LNCaP clone FGC (cell line): ENCODE measurements at places on chromosomes 1 and 21.

GRCh38 chr1:39250460-39251240 lies 46.2 kb downstream of the MACF1 start:
- DNase-seq: no peak

GRCh38 chr1:167789501-167789900 lies 67.7 kb downstream of the MPZL1 start:
- no peak for DNase-seq

DNA sequence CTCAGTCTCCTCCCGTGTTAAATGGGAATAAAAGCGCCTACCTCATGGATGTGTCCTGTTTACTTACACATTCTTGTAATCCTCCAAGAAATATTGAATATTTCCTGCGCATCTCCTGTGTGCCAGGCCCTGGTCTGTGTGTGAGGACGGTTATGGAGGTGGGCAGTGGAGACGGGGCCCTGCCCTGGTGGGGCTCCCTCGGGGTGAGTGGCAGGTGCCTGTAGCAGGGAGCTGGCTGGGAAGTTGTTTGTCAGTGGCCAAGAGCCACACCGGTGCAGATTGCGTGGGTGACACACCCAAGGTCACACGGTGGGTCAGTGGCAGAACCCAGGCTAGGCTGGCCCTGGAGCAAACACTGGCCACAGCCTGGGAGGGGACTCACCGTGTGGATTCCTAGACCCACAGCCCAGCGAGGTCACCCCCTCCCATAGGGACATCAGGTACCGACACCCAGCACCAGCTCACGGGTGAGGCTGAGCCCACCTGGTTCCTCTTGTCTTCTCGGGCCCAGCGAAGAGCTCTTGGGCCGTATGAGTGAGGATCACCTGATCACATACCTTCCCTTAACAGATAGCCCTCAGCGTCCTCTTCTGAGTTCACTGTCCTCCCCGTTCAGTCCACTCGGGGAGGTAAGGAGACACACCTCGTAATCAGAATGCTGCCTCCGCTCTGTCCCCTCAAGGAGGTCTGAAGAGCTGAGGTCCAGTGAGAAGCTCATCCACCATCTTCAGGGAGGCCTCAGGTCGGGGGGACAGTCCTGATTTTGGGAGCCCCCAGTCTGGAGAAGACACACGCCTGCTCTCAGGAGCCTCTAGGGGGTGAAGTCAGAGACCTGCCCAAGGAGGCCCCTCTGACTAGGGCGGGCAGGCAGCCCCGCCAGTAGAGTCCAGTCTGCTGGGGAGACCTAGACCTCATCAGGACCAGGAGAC lies 349.6 kb downstream of the MATN1 start:
- no peak for DNase-seq

- DNase-seq: no peak
Observed at GRCh38 chr1:156652131-156652991, 10.4 kb downstream of the BCAN start.

DNA sequence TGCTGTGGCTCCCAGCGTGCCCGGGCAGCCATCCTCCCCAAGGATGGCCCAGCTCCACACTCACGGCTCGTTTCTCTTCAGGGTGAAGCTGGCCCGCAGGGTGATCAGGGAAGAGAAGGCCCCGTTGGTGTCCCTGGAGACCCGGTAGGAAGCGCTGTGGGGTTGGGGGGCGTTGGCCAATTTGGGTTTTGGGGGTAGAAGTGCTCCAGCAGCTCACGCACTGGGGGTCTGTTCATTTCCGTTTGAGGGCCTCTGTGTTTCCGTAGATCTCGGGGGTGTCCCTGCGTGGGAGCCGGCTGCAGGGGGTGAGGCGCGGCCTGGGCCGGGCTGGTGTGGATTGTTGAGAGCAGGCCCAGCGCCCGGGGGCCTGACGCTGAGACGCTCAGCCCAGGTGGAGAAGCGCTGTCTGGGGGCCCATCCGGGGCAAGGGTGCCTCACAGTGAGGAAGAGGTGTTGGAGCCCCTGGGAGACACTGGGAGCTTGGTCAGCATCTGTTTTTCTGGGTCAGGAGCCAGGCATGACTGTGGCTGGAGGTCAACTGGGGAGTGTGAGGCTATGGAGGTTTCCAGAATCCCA lies 12.6 kb downstream of the COL6A1 start:
- DNase-seq: no peak

GRCh38 chr1:222644636-222644980 lies 26.7 kb downstream of the MIA3 start:
- DNase-seq: no peak

DNA sequence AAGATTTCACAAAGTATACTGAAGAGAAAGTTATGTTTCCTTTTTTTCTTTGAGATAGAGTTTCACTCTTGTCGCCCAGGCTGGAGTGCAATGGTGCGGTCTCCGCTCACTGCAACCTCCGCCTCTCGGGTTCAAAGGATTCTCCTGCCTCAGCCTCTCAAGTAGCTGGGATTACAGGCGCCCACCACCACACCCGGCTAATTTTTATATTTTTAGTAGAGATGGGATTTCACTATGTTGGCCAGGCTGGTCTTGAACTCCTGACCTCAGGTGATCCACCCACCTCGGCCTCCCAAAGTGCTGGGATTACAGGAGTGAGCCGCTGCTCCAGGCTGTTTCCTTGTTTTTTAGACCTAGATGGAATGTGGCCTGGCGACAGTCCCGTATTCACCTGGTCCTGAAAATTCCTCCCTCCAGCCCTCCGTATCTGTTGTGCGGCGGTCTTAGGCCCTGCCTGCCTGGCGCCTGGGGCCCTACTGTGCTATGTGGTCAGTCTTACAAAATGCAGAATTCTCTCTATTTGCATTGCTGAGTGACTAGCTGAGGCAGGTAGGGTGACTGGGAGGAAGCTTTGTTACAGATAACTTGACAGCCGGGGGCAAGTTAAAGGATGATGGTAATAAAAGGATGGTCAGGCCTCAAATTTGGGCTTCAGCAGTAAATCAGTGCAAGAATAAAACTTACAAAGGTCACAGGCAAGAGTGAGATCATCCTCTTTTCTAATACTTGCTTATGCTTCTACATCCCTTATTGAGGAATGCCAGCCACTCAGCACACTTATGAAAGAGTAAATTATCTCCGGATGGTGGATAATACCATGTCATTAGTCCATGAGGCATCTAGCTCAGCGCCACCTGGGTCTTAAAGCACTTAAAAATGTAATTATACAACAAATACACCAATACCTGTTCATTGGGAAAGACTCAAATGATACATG lies 30.3 kb downstream of the PARK7 start:
- DNase-seq: no peak

DNA sequence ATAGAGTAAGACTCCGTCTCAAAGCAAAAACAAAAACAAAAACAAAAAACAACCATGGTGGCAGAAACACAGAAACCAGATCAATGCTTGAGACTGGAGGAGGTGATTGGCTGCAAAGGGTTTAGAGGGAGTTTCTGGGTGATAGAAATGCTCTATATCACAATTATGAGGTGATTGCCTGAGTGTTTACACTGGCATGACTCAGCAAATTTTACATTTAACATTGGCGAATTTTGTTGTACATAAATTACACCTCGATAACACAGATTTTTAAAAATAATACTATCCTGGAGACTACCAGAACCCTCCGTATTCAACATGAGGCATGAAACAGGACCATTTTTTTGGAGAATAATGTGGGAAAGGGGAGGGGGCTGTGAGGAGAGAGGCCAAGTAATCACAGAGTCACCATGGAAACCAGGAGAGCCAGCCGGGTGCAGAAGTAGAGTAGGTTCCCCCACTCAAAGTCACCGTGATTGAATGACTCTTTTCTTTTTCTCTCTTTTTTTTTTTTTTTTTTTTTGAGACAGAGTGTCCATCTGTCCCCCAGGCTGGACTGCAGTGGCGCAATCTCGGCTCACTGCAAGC lies 24.3 kb downstream of the HEYL start:
- DNase-seq: no peak

- no peak for DNase-seq
Observed at GRCh38 chr1:162676750-162677149, 44.5 kb downstream of the DDR2 start.

- no peak for DNase-seq
Observed at GRCh38 chr21:33383056-33383888, 19.9 kb upstream of the IFNGR2 start.

DNA sequence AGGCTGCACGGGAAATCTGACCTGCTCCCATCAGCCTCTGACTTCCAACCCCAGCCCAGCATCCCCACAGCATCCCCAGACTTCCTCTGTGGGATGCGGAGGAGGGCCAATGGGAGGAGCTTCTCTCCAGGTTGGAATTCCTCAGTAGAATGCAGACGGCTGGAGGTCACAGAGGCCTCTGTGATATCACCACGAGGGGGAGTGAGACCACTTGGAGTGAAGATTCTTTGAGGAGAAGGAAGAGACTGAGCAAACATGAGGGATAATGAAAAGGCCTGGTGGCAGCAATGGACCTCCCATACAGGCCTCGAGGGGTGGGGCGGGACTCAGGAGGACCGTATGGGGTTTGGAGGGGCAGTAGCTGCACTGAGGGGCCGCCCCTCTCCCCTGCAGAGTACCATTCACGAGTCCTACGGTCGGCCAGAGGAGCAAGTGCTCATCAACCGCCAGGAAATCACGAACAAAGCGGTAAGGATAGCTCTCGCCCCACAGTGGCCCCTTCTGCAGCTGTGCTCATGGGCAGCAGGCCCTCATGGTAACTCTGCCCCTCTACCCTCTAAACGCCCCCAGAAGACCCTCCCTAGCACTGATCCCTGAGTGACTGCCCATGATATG lies at the start of gene CATSPER4:
Gene CATSPER4 (plus strand): TSS at position 230 of the 615 bp plus-strand sequence. CDS start 26 bp downstream, at position 256.
- no peak for DNase-seq

DNA sequence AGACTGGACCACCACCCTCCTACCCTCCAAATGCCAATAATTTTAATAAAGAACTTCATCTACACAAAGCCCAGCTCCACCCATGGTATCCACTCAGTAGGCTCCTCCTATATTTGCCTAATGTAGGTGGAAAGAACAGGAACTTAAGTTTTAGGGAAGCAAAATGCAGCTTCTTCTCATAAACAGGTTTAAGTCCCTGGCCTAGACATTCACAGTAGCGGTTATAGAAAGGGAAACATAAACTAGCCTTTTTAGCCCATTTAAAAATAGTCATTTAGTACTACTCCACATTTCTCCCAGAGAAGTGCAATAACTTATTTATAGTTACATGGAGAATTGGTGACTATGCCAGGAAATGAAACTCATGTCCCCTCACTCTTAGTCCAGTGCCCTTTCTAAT lies 56.6 kb upstream of the CPLANE2 start:
- no peak for DNase-seq

GRCh38 chr1:11704691-11705475 lies 13.4 kb downstream of the DRAXIN start:
- no peak for DNase-seq

DNA sequence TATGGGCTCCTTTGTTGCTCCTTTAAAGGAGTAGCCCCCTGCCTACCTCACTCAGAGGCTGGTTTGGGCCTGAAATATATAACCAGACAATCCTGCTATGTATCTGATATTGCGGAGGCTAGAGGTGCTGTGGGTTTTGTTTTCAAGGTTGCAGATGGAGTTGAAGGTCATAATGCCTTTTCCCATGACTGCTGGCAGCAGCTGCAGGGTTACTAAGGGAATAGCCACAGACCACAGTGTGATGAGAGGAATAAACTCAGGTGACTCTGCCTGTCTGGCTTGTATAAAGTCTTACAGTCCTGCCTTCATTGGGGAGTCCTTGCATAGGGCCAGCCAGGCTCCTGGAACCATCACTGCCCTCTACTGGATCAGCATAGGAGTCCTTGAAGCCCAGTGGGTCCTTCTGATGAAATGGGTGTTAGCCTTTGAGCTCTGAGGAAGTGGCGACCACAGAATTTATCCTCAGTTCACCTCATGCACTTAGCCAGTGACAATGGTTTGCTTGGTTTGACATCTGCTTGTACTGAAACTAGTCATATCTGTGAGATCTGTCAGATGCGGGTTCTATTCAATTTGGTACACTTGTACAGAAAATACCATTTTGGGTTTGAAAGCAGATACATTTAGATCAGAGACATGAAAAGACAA lies 174.4 kb upstream of the HMCN1 start:
- DNase-seq: peak; percentile 14

DNA sequence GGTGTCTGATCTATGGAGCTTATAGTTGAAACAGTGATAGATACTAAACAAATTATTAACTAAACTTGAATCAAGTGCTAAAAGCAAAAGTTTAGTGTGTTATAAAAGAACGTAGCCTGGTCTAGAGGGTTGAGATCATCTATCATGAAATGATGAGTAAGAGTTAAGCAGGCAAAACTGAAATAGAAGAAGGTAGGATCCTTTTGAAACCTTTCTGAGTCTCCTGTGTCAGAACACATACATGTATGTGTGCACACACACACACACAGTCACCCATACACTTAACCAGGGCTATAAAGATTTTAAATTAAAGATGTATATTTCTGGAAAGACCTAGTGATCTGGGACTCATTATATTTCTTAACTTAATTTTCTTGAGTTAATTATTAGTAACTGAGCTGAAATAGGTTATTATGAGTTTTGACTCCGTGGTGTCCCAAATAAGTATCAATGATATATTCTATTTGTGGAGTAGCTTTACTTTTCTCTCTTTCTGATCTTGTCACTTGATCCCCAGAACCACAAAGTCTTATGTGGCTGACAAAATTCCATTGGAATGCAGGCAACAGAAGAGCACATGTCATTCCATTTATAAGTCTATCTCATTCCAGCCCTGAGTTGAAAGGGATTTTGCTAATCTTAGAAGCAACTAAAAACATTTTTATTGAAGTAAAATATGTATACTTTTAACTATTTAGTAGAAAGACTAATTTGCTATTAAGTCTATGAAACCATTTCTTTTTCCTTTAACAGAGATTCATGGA lies 70.7 kb downstream of the PRRX1 start:
- DNase-seq: no peak

DNA sequence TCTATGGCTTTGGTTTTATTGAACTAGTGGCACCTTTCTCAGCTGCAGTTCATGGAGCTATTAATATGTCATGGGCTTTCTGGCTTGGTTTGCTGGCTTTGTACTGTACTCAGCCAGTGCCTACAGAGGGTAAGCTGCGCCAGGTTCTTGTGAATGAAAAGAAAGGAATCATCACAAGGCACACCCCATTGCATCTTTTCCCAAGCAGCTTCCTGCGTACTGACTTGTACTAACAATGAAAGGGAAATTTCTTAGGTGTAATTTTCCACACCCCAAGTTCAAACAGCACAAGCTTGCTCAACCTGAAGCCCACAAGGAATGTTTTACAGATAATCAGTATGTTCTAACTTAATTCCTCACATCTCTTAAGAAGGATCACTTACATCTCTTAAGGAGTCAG lies 78.0 kb upstream of the TNFSF18 start:
- no peak for DNase-seq

- DNase-seq: no peak
Observed at GRCh38 chr1:69377507-69377906, 190.2 kb upstream of the LRRC7 start.

- DNase-seq: no peak
Observed at GRCh38 chr1:28512058-28512611, 6.3 kb downstream of the RCC1 start.
